Stimulated activated CD8-positive, alpha-beta memory T cell treated with anti-CD3 and anti-CD28 coated beads, Interleukin-15, amount 100 ng/mL, for 4 hours (primary cell): ENCODE measurements at places on chromosomes 2 and 18.

DNA sequence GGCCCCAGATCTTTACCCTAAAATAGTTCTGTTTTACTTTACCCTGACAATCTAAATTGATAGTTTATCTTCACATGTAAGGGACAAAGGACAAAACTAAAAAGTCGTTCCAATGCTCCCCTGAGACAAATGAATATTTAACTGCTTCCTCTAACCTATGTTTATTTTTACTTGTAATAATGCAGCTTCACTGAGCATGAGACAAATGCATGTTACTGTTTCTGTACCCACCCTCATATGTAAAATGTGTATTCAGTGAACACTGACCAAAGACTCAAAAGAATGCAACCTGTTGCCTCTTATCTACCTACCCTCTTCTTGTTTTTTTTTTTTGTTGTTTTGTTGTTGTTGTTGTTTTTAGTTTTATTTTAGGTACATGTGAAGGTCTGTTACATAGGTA, 1570.9 kb upstream of the SLC39A10 start:
- DNase-seq, result no peak

- no peak for DNase-seq
Measured at GRCh38 chr2:155043097-155043496, 344.6 kb downstream of the KCNJ3 start.

DNA sequence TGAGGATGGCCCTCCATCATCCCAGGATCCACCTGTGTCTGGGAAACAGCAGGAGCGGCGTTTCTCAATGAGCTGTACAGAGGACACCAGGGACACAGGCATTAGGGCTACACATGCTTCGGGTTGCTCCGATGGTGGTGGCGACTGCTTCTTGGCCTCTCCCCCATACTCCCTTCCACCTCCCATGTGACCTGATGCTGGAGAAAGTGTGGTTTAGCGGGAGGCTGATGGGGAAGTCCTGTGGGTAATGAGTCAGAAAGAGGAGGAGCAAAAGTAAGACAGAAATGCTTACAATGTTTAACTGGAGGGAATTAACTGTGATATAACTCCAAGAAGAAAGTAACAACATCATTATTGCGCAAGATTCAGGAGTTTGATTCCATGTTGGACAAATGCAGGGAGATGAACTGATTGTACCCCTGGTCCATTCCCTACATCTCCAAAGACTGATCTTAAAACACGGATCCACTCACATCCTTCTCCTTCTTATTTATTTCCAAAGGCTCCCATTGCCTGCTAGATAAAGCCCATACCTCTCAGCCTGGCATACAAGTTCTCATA, 186.6 kb downstream of the NRP2 start:
- no peak for DNase-seq

- no peak for DNase-seq
Measured at GRCh38 chr2:128364441-128364911, 45.8 kb upstream of the HS6ST1 start.

- no peak for DNase-seq
Measured at GRCh38 chr18:10010611-10011015, 96.8 kb downstream of the VAPA start.

- DNase-seq, result no peak
Measured at GRCh38 chr18:74694436-74694835, 96.8 kb downstream of the ZNF407 start.

DNA sequence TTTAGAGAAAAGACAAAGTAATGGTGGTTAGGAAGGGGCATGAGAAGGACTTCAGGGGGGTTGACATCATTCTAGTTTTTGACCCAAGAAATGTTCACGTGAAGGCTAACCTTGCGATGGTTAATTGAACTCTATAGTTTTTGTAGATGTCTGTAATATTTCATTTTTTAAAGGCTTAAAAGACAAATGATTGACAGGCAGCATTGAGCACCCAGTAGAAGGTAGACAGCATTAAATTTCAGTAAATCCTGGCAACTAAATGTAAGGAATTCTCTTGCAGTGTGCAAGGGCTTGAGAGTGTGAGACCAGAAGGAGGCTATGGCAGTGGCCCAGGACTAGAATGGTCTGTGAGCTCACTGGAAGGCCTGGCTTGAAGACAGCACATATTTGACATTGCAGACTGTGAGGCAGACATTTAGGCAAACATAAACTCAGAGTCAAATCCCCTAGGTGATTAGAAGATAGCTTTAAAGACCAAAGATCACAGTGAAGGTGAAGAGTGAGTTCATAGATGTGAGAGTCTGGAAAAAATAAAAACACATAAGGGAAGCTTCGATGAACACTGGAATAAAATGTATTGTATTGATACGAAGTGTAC, 100.1 kb upstream of the MAP4K4 start:
- no peak for DNase-seq

- no peak for DNase-seq
Measured at GRCh38 chr2:196808083-196808665, 981 bp downstream of the C2orf66 start.

DNA sequence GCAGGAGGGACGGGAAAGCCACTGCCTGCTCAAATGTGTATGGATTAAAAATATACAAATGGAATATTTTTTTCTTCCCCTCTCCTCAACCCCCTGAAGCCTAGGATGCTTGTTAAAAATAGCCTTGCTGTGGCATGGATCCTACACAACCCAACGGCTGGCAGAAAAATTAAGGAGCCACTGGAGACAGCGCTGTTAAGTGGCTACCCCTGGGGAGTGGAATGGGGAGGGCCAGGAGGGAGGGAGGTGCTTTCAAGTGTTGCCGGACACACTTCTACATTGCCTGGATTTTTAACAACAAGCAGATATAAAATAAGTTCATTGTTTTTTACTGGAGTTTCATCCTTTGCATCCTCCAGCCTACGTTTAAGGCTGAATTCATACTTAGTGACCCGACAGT, 66.6 kb downstream of the ZBTB7C start:
- no peak for DNase-seq

GRCh38 chr2:164651361-164651760, 30.1 kb upstream of the GRB14 start:
- no peak for DNase-seq

DNA sequence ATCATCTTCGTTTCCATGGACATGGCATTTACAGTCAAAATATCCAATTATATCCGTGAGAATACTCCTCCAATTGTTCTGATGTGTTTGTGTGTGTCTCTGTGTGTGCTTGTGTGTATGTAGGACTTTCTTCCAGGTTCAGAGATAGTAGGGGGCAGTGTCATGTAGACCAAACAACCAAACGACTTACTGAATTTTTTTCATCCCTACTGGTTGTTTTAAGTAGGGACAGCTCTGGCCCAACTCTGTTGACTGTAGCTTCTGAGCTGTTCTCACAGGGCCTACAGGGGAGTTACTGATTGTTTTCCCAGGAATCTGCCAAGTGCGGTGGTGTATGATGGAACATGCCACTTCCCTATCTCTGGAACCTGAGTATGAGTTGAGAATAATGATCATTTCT, 69.6 kb downstream of the ETAA1 start:
- DNase-seq, result no peak

DNA sequence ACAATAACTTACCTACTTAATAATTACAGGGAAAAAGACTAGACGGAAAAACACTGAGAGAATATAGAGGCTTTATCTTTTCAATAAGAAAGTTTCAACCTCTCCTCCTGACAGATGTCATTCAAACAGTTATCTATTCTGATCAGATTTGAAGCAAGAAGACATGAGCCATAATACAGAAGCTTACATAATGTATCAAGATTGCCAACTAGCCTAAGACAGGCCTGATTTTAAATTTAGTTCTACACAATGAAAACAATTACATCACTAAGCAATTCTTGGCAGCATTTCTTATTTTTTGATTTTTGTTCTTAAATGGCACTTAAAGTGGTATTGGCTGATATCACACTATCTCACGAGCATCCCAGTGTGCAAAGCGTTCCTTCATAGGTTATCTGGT, 41.6 kb downstream of the GPR155 start:
- no peak for DNase-seq

GRCh38 chr2:240762249-240762648, 57.8 kb downstream of the KIF1A start:
- DNase-seq, result no peak

- no peak for DNase-seq
Measured at GRCh38 chr2:32926708-32927084, 20.1 kb upstream of the LTBP1 start.

GRCh38 chr2:167640096-167640495, 607.3 kb downstream of the STK39 start:
- no peak for DNase-seq

- DNase-seq, result no peak
Measured at GRCh38 chr2:126482582-126483464, 173.1 kb upstream of the GYPC start.

- DNase-seq, result no peak
Measured at GRCh38 chr18:54859667-54860421, 31.6 kb downstream of the RAB27B start.

GRCh38 chr2:205800773-205801172, 118.5 kb downstream of the NRP2 start:
- DNase-seq, result no peak

DNA sequence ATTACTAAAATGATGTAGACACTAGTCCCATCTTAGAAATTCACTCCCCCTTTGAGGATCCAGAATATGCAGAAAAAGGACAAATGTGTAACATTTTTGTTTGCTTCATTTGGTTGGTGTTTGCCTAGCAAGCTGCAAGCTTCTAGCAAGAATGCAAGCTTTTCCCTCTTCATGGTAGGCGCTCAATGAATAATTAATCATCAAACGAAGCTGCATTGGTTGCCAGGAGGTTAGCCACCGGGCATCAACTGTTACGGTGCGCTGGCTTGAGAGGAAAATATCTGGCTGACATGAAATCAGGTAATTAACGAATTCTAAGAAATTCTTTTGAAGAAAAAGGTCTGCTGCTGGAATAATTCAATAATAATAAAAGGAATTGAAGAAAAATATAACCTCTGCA, 341.0 kb upstream of the KYNU start:
- DNase-seq, result no peak

DNA sequence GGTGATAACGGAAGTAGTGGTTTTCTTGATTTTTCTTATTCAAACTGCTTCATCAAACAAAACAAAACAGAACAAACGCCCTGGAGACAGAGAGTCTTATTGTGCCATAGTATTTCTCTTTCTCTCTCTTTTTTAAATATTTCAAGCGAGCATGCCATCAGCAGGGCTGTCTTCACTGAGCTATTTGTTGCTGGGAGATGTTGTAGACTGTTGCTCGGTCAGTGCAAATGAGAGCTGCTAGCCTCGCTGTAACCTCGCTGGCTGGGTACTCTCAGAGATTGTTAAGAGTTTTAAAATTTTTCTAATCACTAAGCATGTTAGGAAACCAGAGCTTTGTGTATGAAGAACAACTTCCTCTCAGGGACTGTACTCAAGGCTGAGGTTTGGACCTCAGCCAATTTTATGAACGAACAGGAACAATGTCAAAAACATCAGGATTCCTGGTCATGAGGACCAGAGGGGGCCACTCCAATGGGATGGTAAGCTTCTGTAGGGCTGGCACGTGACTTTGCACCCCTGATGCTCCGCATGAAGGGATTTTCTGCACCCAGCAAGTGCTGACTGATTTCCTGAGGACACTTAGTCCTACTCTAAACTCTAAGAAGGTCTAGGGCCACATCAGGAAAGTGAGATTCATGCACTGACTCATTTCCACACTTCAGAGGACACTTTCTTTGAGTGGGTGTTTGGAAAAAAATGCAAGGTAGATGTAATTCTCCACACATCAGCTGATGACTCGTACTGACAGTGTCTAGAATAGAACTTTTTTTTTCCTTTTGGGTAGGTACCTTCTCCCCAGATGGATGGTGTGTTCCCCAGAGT, 59.8 kb upstream of the IL1R1 start:
- peak; percentile 21 for DNase-seq

DNA sequence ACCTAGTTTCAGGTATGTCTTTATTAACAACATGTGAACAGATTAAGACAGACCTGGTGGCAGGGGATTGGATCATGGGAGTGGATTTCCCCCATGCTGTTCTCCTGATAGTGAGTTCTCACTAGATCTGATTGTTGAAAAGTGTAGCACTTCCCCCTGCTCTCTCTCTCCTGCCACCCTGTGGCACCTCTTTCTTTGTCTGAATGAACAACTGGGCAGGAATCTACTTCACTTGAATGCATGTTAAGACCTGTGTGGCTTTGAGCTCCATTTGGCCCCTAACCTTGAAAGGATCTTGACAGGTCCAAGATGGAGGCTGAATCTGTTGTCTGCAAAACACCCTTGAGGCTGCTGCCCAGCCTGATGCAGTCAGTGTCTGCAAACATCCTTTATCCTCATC, 194.4 kb downstream of the RNF144A start:
- no peak for DNase-seq

DNA sequence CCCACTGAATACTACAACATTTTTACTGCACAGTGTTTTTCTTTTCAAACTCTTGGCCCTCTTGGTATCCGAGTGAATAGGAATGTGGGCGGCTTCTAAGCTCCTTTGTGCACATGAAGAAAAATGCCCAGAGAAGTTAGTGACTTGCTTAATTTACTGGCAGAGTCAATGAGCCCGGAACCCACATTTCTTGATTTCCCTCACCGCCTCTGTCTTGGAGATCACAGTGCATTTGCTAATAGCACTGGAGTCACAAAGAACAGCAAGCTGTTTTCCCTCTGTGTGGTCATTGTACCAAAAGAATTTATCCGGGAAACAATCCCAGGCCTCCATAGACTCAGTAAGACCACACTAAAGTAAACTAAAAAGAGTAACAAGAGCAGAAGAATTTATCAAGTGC, 18.9 kb downstream of the STON1 start:
- DNase-seq, result no peak

DNA sequence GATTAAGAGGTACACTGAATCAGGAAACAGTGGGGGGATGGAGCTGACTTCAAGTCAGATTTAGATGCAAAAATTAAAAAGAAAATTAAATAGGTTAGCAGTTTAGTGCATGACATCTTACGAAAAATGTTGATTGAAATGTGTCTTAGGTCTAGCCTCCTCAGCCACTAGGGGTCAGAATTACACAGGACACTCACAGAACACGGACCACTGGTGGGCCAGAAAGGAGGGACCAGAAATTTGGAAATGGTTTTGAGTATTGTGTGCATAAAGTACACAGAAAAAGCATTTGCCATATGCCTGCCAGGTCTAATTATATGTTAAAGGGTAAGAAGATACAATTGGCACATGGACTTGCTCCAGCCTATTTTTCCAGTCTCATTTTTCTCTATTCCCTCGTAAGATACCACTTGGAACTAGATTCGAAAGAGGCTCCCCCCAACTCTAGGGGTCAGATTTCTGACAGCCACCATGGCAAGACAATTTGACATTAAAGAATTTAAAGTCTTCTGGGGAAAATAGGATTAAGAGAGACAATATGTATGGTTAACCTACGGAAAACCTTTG, 550.2 kb upstream of the SETBP1 start:
- no peak for DNase-seq

GRCh38 chr2:186570604-186571003, 19.3 kb upstream of the ITGAV start:
- DNase-seq, result no peak

- no peak for DNase-seq
Measured at GRCh38 chr18:26134107-26134506, 438 bp downstream of the PSMA8 start.

DNA sequence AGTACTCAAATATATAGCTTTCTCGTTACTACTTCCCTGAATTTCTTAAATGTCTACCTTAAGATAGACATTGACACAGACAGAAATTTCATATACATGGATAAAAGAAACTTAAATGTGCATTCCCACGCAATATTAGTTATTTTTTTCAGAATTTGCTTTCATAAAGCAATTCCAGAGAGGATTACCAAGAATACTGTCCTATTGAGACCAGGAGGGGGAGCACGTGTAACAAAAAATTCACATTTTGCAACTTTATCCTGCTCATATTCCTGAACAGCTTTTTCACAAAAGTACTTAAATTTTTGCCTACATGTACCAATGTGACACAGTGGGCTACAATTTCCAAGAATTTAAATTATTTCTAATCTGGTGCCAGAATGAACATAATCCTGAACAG, 30.7 kb upstream of the ERCC3 start:
- DNase-seq, result no peak

- DNase-seq, result no peak
Measured at GRCh38 chr2:8334866-8335325, 347.0 kb upstream of the ID2 start.
